ENCODE measurements at places on chromosomes 2 and 18.
A peak's percentile ranks its signal among the peaks of the same experiment; 100 is the strongest.

- DNase-seq, result no peak
Observed at GRCh38 chr18:25164848-25165811, 186.8 kb downstream of the ZNF521 start.

GRCh38 chr18:43405097-43405496 is 127.8 kb upstream of the SYT4 start:
- no peak for DNase-seq

- no peak for DNase-seq
Observed at GRCh38 chr2:174465327-174465726, 21.5 kb downstream of the GPR155 start.

DNA sequence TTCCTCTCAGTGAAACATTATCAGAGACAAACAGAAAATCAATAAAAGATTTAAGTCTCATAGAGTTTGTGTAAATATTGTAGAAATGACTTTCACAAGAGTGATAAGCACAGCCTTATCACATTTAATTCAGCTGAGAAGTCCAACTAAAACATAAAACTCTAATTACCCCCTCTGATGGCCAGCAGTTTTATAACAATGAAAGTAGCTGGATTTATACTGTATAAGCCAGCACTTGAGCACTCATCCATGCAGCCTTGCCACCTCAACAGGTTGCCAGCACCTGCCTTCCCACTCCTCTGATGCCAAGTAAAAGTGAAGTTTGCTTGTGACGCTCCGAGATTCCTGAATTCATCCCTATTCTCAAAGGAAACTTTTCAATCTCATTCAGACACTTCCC is 103.0 kb upstream of the STK39 start:
- DNase-seq, result no peak

DNA sequence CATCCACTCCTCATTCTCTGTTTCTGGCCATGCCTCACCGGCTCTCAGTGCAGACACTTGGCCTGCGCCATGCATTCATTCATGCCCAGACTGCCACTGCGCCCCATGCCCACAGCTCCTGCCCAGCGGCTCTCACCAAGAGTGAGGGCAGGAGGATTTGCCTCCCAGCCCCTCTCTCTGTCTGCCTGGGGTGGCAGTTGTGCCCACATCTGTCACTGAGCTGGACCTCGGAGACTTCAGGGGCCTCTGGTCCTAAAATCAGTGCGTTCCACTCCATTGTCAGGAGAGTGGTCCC is 75.1 kb downstream of the CIB4 start:
- peak; percentile 47 for DNase-seq

DNA sequence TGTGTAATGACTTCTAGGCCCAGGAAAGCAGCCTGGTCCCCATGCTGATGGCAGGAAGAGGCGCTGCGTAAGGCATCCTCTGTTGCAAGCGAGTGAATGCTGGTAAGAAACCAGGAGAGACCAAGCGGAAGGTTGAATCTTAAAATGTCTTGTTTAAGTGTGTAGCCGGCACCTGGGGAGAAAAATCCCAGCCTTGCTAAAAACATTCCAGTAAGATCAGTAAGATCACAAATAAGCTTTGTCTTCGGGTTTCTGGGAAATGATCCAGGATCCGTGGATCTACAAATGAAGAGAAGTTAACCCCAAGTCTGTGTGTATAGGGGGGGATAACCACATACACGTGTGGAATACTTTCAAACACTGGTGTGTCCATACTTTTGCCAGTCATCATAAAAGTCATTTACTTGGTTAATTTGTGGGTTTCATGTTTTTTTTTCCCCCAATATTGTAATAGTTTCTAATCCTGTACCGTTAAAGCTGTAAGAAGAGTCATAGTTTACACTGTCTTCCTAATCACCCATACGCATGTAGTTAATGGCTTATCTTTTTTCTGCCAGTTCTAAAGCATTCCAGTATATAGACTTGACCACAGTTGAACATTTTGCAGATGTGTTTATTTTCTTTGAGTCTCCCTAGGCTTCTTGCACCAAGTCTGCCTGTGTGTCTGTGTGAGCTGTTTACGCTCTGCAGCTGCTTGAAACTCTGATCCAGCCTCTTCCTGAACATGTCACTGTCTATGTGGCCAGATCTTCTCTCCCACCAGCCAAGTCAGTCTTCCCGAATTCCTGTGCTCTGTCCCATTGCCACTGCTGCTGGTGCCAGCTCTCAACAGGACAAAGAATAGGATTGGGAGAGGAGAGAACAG is 135.9 kb upstream of the ARL4C start:
- DNase-seq, result no peak

- DNase-seq, result no peak
Observed at GRCh38 chr2:100292022-100292580, 30.2 kb downstream of the LONRF2 start.

GRCh38 chr2:124563426-124563825 is 538.3 kb downstream of the CNTNAP5 start:
- no peak for DNase-seq

DNA sequence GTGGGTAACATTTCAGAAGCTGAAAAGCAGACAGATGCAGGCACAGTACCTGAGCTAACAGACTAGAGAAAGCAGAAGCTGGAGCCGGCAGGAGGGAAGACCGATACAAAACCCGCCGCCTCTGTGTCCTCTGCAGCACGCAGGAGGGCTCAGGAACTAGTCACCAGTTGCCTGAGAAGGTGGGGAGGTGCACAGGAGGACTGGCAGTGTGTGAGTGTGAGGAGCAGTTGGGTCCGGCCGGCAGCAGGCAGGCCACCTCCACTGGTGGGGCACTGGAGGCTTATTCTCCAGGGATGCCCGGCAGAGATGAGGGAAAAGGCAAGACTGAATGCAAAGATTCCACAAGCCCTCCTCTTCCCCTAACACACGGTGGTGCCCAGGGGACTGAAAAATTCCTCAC is 18.2 kb downstream of the ERCC3 start:
- DNase-seq, result no peak

GRCh38 chr2:148959745-148960144 is 78.8 kb upstream of the LYPD6B start:
- DNase-seq, result no peak

GRCh38 chr2:44804406-44805265 is 136.9 kb upstream of the SIX3 start:
- DNase-seq, result no peak

DNA sequence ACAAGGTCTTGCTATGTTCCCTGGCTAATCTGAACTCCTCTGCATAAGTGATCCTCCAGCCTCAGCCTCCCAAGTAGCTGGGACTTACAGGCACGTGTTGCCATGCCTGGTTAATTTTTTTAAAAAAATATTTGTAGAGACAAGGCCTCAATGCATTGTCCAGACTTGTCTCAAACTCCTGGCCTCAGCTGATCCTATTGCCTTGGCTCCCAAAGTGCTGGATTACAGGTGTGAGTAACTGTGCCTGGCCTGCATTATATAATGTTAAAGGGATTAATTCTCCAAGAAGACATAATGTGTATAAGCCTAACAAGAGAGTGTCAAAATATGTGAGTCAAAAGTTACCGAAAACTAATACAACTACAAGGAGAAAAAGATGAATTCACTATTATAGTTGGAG is 32.2 kb downstream of the BUB1 start:
- DNase-seq, result no peak

Data from cardiac septum (tissue), 1 donor.